ENCODE measurements at places on chromosomes 5 and 9. TPM values are rescaled to one million over a fixed set of nuclear protein-coding genes. Genes with fewer than 3 reads are reported as not detected.

DNA sequence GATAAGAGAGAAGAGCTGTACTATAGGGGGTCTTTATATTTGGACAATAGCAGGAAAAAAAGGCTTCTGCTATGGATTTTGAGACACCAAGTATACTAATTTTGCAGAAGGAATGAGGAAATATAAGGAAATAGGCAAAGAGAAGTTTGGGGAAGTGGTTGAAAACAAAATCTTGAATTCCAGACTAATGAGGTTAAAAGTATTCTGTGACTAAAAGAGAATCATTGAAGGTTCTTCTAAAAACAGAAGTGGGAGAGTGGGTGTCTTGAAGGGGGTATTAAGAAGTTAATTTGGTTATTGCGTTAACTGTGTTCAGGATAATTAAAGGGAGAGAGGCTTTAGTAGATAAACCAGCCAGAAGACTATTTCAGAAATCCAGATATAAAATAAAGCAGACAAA, 148.7 kb downstream of the RFK start:
- H3K27me3 ChIP-seq: no peaks in the 10 kb centered on the region
- H3K27ac ChIP-seq: no peak overlapping the region
- H3K4me1 ChIP-seq: no peaks in the 10 kb centered on the region

GRCh38 chr5:67182301-67182790, 14.3 kb downstream of the CD180 start:
- H3K4me3 ChIP-seq: no peak overlapping the region
- no peaks in the 10 kb centered on the region for H3K36me3 ChIP-seq
- no peaks in the 10 kb centered on the region for H3K27me3 ChIP-seq
- peak; percentile 81 for DNase-seq

GRCh38 chr5:154179846-154180710, 10.5 kb upstream of the GALNT10 start:
- DNase-seq: peak; percentile 64
- no peak overlapping the region for H3K4me3 ChIP-seq
- no peaks in the 10 kb centered on the region for H3K36me3 ChIP-seq
- H3K4me1 ChIP-seq: no peaks in the 10 kb centered on the region

Gene SLC36A2
- total RNA-seq: not detected

All from right atrium auricular region (tissue), 2 donors.